ENCODE measurements at places on chromosomes 1 and 21.

DNA sequence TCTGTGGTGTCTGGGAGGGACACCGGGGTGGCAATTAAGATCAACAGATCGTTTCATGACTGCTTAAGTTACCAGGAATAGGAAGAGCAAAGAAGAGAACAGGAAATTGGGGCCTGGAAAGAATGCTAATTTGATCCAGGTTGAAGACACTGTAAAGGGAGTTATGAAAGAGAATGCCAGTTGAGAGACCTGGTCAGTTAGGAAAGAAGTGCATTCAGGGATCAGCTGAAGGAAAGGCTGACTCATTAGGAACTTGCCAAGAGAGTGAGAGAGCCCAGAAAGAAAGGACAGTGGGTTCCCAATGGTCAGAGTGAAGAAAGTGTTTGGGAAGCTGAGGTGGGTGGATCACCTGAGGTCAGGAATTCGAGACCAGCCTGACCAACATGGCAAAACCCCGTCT, 119.6 kb downstream of the UBE2U start:
- no peak for DNase-seq

GRCh38 chr21:35529171-35529863, 480.2 kb upstream of the RUNX1 start:
- no peak for DNase-seq

GRCh38 chr1:230271300-230272035, 154.7 kb downstream of the PGBD5 start:
- DNase-seq, result no peak

GRCh38 chr1:3507636-3508275, 53.3 kb downstream of the ARHGEF16 start:
- DNase-seq, result no peak

DNA sequence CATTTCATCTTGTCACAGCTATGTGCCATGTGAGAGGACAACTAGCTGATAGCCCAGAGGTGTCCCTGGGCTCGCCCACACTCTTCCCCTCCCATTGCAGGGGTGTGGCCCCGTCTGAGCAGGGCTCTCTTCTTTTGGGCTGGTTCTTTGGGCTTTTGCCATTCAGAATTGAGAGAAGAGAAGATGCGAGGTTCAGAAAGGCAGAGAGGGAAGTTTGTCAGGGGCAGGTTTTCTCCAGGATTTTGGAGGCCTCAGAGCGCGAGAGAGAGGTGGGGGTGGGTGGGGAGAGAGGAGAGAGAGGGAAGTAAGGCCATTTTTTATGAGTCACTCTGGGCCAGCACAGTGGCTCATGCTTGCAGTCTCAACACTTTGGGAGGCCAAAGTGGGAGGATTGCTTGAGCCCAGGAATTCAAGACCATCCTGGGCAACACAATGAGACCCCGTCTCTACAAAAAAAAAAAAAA, 5.2 kb downstream of the IFI6 start:
- no peak for DNase-seq

- DNase-seq, result no peak
Measured at GRCh38 chr1:200226268-200226968, 183.4 kb downstream of the ZNF281 start.

- no peak for DNase-seq
Measured at GRCh38 chr1:231865331-231865730, 238.7 kb downstream of the DISC1 start.

GRCh38 chr1:212500983-212501382, 68.3 kb downstream of the NENF start:
- DNase-seq, result no peak

DNA sequence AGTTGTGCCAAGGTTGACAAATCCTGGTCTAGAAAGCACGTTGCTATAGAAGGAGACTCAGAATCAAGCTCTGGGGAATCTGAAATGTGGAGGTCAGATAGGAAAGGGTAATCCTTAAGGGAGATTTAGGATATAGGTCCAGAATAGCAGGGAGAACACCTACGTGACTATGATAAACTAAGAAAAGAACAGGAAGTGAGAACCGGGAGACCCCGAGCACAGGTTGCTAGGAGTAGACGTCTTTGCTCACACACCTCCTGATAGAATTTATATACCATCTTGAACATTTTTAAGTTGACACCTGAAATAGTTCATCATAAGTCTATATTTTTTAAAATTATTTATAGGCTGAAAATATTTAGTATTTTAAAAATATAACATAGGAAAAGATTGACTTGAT, 7.9 kb upstream of the COG2 start:
- no peak for DNase-seq

GRCh38 chr1:9112961-9113880, 15.7 kb downstream of the GPR157 start:
- peak; percentile 65 for DNase-seq

- DNase-seq, result no peak
Measured at GRCh38 chr1:214791961-214792360, 189.0 kb downstream of the CENPF start.

DNA sequence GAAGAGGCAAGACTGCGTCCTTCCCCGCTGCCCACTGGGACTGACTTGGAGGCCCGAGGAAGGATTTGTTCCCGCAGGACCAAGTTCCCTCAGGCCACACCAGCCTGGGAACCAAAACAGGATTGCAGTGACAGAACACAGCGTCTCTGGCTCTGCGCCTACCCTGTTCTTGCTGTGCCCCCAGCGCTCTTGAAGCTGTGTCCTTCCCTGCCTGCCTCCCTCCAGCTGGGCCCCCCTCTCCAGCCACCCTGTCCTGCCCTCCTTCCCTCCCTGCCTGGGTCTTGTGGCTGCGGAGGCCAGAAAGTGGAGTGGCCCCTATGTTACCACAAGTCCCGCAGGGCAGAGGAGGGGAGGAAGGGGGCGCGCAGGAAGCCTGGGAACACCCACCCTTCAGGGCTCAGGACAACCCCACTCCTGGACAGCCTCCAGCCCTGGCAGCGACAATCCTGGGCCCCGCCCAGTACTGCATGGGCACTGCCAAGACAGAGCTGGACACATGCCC, 164.9 kb downstream of the DYRK1A start:
- DNase-seq, result no peak

DNA sequence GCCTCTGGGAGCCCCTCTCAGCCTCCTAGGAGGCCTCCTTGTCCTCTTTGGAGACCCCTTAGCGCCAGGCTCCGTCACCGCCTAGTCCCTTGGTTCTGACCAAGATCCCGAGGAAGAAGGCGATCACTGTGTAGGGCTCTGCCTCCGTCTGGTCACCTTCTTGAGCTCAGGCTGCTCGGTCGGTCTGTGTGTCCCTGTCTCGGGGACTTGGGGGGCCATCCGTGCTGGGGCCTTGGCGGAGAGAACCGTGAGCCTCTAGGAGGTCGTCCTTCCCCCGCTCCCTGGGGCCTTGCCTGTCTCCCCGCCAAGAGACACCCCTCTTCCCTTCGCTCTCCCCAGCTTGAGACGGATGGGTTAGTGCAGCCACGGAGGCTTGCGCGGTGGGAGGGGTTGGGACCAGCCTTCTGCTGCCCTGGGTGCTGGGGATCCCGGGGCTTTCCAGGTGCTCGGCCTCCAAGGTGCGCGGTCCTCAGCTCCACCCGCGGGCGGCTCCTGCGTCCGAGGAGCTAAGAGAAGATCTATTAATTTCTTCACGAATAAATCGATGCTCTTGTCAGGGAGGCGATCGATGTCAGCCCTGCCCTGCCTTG, 701 bp upstream of the INSRR start:
- no peak for DNase-seq

- DNase-seq, result no peak
Measured at GRCh38 chr1:30728340-30728739, 5.0 kb upstream of the MATN1 start.

DNA sequence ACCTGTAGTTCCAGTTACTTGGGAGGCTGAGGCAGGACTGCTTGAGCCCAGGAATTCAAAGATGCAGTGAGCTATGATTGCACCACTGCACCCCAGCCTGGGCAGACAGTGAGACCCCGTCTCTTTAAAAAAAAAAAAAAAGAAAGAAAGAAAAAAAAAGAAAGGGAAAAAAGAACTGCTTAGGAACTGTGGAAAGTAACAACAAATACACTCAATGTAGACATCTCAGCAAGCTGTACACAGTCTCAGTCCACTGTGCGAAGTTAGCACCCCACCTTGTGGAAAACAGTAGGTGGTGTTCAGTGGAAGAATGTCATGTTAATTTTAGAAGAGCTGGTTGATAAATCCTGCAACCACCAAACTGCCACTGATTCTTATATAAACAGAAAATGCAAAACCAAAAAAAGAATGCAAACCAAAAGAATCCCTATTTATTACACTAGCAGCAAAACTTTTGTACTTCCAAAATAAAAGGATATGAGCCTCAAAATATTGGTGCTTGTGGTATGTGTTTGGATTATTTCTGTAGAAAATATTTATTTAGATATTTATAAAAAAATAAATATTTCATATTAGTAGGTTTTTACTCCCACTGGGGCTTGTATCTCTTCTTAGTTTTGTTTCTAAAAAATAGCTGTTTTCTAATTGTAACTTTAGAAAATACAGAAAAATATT, 31.1 kb downstream of the ALG14 start:
- peak; percentile 10 for DNase-seq

DNA sequence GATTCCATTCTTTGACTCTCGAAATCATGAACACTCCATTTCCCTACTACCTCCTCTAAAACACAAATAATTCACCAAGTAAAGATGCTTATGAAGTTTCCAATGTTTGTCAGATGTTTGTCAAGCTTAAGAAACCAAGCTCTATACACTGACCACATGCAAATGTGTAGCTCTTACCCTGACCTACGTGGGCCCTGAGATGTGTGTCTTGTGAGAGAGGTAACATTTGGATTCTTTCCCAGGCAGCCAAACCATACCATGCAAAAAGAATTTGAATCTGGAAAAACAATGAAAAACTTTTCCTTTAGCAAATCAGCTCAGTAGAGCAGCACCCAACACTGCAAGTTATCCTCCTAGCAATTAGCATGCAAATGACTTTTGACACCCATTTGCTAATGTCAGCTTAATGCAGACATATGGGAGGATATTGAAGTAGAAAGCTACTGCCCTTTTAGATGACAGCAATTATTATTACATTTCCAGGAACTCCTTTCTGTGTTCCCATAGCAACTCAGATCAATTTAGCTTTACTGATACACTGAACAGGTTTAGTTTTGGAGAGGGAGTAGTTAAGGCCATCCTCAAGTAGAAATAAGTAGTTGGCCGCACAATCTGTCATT, 83.2 kb upstream of the RGS4 start:
- DNase-seq, result no peak

GRCh38 chr21:24428591-24429199, 1178.6 kb downstream of the MRPL39 start:
- DNase-seq, result no peak

DNA sequence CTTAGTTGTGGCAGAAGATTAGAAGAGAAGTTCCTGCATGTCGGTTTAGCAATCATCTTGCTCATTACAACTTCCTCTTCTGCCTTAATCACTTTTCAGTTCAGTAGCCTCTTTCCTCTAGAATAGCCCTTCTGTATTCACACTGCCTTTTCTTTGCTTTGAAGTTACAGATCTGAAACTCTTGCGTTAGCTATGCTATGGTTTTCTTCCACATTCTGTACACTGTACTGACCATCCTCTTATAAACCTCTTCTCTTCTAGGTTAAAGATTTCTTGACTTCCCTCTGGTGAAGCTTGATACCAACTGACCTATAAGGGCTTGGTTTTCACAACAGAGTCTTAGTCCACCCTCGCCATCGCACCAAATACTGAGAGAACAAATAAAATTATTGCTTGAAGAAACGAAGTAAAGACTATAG, 35.0 kb downstream of the C21orf91 start:
- DNase-seq, result no peak

GRCh38 chr1:228500143-228500734, 13.1 kb downstream of the RNF187 start:
- no peak for DNase-seq

GRCh38 chr1:234250747-234251146, 122.5 kb upstream of the COA6 start:
- DNase-seq, result no peak

DNA sequence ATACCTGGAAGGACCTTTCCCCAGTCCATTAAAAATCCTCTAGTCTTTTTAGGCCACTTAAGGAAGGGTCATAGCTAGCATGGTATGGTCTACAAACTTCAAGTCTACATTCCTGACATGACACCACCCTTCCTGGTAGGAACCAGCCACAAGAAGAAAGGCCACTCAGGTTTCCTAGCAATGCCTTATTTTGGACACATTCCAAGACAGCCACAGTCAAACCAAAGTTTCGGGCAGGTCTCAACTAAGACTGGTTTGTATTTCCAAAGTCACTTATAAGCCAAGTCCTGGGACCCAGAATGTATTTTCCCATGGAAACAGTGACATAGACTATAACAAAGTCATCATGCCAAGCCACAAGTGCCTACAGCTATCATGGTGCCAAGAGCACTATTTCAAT, 50.6 kb upstream of the SLC44A3 start:
- no peak for DNase-seq

DNA sequence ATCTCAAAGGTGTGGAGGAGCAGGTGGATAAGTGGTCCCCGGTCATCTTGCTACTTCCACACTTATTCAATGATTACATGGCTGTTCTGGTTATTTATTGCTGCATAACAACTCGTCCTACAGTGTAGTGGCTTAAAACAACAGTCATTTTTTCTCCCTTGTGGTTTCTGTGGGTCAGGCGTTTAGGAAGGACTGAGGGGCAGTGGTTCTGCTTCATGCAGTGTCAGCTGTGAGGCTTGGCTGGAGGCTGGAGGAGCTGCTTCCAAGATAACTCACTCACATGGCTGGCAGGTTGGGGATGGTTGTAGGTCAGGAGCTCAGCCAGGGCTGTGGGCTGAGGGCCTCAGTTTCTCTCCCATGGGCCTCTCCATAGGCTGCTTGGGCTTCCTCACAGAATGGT, 5.9 kb upstream of the SLC6A17 start:
- DNase-seq, result no peak

DNA sequence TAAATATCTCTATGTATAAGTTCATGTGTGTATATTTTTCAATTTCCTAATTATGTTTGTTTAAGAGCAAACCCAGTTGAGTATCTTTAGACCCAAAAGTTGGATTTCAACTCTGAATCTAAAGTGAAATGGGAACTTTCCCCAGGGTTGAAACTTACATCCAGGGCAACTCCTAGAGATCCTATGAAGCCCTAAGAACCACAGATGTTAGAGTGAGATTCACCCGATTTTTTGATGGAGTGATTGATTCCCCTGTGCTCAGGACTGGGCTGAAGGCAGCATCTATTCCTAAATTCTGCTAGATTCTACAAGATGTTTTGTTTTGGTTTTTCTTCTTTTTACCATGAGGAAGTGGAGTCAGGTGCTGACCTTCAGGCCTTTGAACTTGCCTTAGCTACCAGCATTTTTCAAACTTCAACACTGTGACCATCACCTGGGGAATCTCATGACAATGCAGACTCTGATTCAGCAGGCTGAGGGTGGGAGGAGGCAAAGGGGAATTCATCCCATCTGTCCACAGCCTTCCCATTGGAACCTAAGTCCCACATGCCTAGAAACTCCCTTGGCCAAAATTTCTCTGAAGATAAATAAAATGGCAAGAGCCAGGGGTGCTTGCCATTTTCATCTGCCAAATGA, 145.5 kb downstream of the ETS2 start:
- DNase-seq, result no peak

- DNase-seq, result no peak
Measured at GRCh38 chr1:94315552-94316116, 78.2 kb upstream of the ARHGAP29 start.

- no peak for DNase-seq
Measured at GRCh38 chr1:205435578-205436573, 14.0 kb upstream of the LEMD1 start.

GRCh38 chr21:34690041-34690792, 21.4 kb downstream of the CLIC6 start:
- peak; percentile 86 for DNase-seq

Measured in NCI-H510A (cell line).